ENCODE measurements at places on chromosomes 6 and 20. TPM values are rescaled to one million over a fixed set of nuclear protein-coding genes. Genes with fewer than 3 reads are reported as not detected.

GRCh38 chr20:34571753-34572152 is 13.2 kb downstream of the MAP1LC3A start:
- no peak for DNase-seq

DNA sequence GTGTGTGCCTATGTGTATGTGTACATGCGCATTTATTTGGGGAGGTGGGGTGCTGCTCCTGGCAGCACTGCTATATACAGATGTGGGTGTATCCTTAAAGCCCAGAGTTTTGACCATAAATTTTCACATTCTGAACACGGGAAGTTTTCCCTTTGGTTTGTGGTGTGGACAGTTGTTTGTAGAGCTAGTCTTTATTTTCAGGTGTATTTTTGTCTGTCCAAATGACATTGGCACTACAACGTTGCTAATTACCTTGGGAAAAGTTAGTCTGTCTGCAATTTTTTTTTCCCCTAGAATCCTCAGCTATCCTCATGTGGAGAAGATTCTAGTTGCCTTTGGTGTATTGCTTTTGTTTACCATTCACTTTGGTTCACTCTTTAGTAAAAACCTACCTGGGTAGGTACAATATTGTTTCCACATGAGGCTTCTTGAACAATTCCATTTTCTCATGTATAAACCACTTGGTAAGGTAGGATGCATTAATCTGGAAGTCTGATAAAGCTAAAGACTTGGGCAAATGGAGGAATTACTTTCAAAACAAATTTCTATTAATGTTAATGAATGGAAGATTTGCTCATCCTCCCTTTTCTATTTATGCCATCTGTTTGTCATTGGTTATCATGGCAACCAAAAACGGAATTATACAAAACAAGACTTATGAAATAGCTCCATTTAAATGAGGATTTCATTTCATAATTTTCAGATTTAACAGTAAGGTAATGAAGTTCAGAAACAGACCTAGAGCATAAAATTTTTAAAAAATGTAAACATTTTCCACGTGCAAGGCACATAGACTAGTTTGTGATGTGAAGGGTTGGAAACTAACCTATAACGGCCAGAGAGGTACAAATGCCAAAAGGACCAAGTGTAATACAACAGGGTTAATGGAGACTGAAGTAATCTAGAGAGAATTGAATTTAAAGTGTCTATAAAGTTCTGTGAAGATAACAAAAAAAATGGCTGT is 3.9 kb downstream of the CCN2 start:
- DNase-seq = peak; percentile 86

DNA sequence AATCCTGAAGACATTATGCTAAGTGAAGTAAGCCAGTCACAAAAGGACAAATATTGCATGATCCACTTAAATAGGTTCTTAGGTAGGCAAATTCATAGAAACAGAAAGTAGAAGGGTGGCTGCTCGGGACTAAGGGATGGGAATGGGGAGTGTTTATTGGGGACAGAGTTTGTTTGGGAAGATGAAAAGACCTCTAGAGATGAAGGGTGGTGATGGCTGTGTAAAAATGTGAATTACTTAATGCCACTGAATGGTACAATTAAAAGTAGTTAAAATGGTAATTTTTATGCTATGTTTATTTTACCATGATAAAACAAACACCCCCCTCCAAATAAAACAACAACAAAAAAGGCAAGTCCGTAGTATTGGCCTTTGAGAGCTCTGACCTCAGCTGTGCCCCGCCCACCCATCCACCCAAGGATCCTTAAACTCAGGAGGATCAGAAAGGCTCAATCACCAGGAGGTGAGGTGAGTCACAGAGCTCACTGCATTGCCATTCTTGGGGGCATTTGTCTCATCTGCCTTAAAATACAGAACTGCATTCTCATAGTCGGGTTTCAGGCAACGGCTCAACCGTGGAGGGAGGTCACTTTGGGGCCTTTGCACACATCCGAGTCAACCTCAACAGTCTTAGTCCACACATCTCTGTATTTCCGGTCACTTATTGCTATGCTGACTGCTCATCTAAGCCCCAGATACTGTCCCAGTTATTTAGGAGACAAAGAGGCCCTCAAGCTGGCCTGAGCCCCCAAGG is 96.7 kb downstream of the SLC22A23 start:
- no peak for DNase-seq

DNA sequence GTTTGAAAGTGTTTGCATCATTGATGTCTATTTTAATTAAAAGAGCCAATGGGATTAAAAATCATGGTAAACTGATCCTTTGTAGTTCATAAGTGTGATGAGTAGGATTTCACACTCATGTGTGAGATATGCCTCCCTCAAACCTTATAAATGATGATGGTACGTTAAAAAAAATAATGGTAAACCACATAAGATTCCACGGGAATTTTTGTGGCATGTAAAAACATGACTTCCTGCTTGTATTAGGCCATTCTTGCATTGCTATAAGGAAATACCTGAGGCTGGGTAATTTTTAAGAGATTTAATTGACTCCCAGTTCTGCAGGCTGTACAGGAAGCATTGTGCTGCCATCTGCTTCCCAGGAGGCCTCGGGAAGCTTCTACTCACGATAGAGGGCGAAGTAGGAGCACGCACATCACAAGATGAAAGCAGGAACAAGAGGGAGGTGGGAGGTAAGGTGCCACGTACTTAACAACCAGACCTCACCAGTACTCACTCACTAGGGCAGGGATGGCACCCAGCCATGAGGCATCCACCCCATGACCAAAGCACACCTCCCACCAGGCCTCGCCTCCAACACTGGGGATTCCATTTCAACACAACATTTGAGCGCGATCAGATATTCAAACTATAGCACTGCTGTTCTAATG is 187.6 kb upstream of the QKI start:
- no peak for DNase-seq

GRCh38 chr6:125198398-125198937 is 44.9 kb downstream of the TPD52L1 start:
- DNase-seq = no peak

GRCh38 chr6:37600312-37600916 is 97.3 kb downstream of the MDGA1 start:
- DNase-seq = no peak

Gene GINM1
- 38.0 TPM for polyA plus RNA-seq

Gene CNBD2
- polyA plus RNA-seq = 1.7 TPM

Gene BEND3
- polyA plus RNA-seq = 0.49 TPM

Gene LY86
- not detected for polyA plus RNA-seq

Gene BPIFB2
- polyA plus RNA-seq = not detected
